ENCODE measurements at places on chromosomes 2 and 18. TPM values are rescaled to one million over a fixed set of nuclear protein-coding genes. Genes with fewer than 3 reads are reported as not detected.

The TUBB6 gene
- total RNA-seq = 273 TPM

The CROCC2 gene
- not detected for total RNA-seq

The RNF152 gene
- 75.6 TPM for total RNA-seq

The UGT1A6 gene
- total RNA-seq = 9.6 TPM

The CDH7 gene
- 0.62 TPM for total RNA-seq

The FIGN gene
- total RNA-seq = 1.9 TPM

The SCTR gene
- 0.21 TPM for total RNA-seq

The FAM117B gene
- total RNA-seq = 8.1 TPM

The KCNG2 gene
- not detected for total RNA-seq

The FSHR gene
- not detected for total RNA-seq

- DNase-seq = no peak
These were observed 104.0 kb upstream of the MGAT5 start for GRCh38 chr2:134149904-134150303.

DNA sequence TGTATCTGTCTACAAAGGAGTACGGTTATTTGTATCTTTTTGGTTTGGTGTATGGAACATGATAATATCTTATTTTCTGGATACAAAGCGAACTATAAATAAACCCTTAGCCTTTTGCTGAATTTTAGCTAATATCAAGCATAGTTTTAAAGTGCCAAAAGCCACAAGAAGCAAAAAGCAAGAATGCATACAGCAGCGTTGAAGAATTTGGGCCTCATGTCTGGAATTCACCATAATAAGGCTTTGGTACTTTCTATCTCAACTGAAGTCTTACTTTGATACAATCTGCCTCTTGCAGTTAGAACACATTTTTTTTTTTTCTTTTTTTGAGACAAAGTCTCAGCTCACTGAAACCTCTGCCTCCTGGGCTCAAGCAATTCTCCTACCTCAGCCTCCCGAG, 151.5 kb downstream of the ERBB4 start:
- no peak for DNase-seq

DNA sequence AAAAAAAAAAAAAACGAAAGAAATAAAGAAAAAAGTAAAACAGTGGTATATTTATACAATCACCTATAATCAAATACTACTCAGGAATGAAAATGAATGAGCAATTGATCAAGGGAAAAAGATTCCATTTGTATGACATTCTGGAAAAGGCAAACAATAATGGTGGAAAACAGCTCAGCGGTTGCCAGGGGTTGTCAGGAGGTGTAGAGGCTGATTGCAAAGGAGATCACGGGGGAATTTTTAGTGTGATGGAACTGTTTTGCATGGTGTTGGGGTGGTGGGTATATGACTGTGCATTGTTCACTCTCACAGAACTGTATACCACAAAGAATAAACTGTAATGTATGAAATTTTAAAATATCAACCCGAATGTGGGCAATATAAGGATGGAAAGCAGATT, 45.5 kb upstream of the INPP4A start:
- DNase-seq = no peak

DNA sequence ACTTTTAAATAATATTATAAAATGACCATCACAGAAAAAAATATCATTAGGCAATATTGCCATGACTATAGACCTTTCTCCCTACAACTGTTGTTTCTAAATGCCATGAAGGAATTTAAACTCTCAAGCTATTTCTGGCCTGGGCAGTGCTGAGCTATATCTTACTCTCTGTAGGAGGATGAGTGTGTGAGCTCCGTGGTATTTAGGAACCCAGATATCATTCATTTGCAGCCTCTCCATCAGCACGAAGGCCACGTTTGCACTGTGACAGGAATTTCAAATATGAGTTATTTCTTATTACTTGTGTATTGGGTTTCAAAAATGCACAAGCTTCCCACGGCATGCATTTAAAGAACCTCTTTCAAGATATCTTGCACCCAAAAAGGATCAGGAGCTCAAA, 35.0 kb upstream of the SOX11 start:
- DNase-seq = peak; percentile 44

DNA sequence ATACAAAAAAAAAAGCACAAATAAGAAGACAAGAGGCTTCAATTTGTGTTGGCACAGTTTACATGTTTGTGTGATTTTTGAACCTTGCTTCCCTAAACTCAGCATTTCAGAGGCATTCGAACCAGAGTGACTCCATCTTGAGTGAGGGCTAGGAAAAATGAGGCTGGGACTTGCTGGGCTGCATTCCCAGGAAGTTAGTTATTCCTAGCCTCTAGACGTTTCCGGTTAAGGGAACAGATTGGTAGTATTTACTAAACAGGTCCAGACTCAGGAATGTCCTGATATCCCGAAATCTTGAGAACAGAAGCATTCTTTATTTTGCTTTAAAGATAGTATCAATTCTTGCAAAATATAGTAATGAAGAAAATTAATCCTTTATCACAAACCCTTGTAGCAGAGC, 46.7 kb downstream of the RIT2 start:
- no peak for DNase-seq

- no peak for DNase-seq
These were observed 154.9 kb downstream of the PRPF40A start for GRCh38 chr2:152562198-152562884.

GRCh38 chr18:59715966-59716369, 18.7 kb upstream of the CCBE1 start:
- DNase-seq = no peak

DNA sequence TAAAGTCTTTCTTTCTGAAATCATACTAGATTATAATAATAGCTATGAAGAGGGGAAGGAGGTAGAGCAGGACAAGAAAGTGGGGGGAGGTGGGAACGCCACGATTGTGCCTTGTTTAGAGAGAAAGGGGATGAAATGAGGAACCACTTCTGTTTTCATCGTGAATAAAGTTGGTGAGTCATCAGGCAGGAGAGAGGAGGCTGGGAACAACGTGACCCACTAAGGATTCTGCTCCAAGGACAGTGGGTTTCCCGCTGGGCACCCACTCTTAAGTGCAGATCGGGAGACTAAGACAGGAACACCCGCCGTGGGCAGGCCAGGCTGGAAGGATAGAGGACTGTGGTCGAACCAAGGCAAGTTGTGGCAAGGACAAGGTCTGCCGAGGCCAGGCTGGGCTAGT, 158.2 kb downstream of the L3MBTL4 start:
- DNase-seq = no peak

GRCh38 chr2:113977060-113977659, 87.3 kb downstream of the ACTR3 start:
- DNase-seq = no peak

DNA sequence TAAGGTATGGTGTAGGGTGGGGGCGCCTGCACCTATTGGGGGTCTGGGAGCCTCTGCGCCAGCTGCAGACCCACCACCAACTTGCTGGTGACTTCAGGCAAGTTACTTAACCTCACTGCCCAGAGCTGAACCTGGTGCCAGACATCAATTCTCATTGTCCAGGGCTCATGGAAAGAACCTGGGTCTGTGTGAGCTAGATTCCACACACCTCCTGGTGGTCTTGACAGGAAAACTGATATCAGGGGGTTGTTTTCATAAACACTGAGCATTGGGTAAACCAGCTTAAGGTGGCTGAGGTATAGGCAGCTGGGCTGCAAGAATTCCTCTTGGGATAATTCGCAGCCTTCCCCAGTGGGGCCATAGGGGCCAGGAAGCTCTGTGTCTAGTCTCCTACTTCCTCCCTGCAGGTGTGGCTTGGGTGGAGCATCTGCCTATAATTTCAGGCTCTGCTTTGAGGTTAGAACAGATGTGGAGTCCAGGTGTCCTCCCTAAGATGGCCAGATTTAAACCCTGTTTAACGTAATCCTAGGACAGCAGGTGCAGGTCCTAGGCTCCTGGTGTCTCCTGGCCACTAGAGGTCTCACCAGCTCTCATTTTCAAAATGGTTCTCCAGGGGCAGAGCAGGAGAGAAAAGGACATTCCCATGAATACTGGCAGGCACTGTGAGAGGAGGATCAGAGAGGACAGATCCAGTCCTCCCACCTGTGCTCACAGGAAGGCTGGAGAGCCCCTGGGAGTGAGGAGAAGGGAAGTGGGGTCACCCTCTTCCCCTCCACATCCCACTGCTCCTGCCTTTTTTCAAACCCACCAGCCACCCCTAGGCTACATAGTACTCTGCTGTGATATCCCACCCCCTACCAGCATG, 100.4 kb upstream of the SMAD2 start:
- peak; percentile 88 for DNase-seq

GRCh38 chr18:67621049-67621713, 104.7 kb upstream of the DSEL start:
- DNase-seq = no peak

DNA sequence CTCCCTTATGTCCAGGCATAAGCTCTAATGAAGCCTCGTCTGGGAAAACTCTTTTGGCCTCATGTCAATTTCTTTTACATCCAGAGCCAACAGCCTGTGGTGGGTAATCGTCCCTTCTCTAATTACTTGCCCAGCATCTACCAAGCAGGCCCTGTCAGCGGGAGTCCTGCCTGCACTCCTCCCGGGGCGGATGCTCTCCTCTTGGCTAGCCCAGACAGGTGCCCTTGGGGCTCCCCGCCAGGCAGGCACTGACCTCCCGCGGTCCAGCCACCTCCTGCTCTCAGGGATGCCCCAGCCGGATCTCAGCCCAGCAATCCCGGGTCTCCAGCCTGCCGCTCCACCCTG, 74.2 kb downstream of the NCAPH start:
- DNase-seq = peak; percentile 78

- no peak for DNase-seq
These were observed 76.9 kb upstream of the RIT2 start for GRCh38 chr18:43192408-43192807.

- no peak for DNase-seq
These were observed 272.1 kb downstream of the NAPG start for GRCh38 chr18:10797896-10798295.

All from tongue (tissue), 3 donors.